ENCODE measurements at places on chromosomes 11 and 22. TPM values are rescaled to one million over a fixed set of nuclear protein-coding genes. Genes with fewer than 3 reads are reported as not detected.

DNA sequence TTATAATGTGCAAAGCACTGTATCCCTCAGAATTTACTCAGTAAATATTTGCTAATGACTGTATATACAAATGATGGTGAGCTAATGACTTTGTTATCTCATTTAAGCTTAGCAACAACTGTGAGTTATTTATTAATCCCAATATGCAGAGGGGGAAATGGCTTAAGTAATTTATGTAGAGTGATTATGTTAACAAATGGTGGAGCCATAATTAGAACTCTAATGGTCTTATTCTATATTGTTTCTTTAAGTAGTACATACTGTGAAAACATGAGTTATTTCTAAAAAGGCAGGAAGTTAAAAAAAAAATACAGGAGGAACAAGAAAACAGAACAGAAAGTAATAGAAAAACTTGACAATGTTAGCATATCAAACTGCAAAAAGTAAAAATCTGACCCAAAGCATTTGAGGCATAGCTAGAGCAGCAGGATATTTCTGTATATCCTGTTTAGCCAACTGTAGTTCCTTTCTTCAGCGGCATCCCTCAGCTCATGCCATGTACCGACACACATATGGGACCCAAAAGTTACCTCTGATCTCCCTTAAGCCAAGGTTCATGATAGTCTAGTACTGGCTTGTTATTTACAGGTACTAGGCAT is 94.2 kb downstream of the FCHSD2 start:
- peak; percentile 49 for DNase-seq

DNA sequence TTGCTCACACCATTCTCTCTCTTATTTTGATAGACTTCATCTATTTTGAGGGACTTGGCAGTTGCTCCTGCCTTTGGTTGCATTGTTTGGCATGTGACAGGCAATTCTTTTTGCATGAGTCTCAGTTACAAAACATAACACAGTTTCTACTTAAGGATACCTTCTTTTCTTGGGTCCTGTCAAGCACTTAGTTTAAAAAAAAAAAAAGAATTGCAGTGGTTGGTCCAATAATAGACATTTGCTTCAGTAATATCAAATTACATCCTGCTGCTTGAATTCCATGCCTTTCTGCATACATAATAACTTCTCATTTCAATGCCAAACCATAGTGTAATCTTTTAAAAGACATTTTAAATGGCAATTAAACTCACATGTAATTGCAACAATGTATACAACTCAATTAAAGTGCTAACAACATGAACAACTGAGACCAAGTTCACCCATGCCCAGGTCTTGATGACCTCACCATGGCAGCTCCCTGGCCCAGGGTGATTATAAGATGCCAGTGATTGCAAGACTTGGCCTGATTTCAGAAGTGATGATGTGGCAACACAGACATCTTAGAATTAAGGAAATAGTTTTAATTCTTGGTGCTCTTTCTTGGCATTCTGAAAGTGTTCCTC is 32.2 kb upstream of the PLET1 start:
- no peak for DNase-seq

DNA sequence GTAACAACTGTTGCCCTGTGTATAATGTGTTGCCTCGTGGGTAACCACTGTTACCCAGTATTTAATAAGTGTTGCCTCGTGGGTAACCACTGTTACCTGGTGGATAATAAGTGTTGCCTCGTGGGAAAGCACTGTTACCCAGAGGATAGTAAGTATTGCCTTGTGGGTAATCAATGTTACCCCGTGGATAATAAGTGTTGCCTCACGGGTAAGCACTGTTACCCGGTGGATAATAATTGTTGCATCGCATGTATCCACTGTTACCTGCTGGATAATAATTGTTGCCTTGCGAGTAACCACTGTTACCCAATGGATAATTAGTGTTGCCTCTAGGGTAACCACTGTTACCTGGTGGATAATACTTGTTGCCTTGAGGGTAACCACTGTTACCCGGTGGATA is 17.1 kb upstream of the NXPE4 start:
- no peak for DNase-seq

- DNase-seq, result no peak
These were observed 83.6 kb upstream of the NCAM1 start for GRCh38 chr11:112877581-112877980.

HSD17B12 gene
- 69.0 TPM for total RNA-seq

GRCh38 chr11:20035701-20036601 is 124.3 kb downstream of the DBX1 start:
- no peak for DNase-seq

POU2AF1 gene
- total RNA-seq, result 5.0 TPM

DMC1 gene
- not detected for total RNA-seq

CBLIF gene
- not detected for total RNA-seq

DNA sequence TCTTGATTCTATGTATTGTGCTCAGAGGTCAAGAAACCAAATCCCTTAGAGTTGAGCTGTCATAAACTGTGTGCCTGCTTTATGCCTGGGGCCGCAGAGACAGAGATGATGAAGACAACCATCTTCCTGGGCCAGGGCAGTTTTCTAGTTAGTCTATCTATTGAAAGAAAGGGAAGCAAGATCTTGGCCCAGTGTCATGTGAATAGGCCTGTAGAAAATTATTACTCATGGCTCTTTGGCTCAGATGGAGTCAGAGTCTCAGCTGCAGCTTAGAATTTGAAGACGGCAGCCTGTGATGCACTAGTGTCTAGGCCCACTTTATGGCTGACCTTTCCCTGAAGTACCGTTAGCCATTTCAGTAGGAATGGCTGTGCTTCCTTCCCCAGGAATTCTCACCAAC is 112.0 kb downstream of the DBX1 start:
- no peak for DNase-seq

DNA sequence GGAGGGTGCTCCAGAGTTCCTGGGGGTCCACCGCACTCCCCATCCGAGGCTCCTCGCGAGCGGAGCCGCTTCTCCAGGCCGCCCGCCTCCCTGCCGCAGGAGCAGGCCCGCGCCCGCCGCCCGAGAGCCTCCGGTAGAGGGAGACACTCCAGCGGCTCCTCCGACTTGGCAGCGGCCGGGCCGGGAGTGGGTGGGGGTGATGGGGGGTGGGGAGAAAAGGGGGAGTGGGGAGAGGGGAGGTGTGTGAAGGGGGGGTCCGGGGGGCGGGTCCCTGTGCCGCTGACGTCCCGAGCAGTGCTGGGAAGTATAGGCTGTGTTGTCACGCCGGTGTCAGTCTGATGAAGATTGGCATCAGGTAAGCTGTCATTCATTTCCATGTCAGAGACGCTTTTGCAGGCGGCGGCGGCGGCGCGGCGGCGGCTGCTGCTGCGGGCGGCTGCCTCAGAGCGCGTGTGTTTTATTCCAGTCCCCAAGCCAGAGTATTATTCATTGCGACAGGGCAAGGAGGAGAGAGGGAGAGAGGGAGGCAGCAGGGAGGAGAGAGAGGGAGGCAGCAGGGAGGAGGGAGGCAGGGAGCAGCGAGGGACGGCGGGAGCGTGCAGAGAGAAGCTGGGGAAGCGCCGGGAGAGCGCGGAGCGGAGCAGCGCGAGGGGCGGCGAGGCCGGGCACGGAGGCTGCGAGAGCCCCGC is at the start of gene PKNOX2:
PKNOX2 (plus strand) TSS at position 330 of the 689 bp plus-strand sequence. CDS start 186,555 bp downstream, outside the sequence.
- DNase-seq, result peak; percentile 74
